Stimulated activated CD4-positive, alpha-beta T cell treated with anti-CD3 and anti-CD28 coated beads, TNF-alpha, amount 100 ng/mL, for 1 hour (primary cell): ENCODE measurements at places on chromosomes 5 and 9.

DNA sequence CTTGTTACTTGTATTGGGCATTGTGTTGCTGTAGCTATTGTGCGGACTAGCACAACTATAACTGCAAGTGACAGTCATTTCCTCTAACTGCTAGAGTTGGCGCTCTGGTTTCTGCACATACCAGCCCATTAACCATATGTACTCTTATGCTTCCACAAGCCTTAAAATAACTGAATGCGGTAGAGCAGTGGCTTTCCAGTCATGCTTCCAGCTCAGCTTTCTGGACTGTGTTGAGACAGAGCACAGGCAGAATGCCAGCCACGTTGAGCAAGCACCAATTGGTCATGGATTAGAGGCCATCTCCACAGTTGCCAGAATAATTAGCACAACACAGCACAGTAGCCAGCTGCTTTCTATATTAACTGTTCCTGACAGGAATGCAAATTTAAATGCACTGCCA is 12.2 kb downstream of the INVS start:
- DNase-seq = no peak

- no peak for DNase-seq
Measured at GRCh38 chr5:35884191-35884769, 27.6 kb downstream of the IL7R start.

DNA sequence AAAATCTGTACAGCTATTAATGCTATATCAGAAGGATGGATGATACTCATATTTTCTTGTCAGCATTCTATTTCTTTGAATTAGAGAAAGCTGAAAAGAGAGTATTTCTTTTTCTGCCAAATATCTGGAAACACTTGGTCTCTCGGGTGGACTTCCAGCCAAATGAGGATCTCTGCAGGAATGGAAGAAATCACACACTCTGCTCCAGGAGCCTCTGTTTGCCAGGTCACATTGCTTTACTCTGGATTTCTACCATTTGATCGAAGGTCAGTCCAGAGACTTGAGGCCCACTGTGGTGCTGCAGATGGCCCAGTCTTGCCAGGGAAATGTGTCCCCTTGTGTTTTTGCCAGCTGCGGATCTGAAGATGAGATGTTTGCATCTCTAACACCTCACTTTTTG is 154.1 kb downstream of the PCSK1 start:
- no peak for DNase-seq

- no peak for DNase-seq
Measured at GRCh38 chr5:90112033-90112692, 297.4 kb downstream of the CETN3 start.

DNA sequence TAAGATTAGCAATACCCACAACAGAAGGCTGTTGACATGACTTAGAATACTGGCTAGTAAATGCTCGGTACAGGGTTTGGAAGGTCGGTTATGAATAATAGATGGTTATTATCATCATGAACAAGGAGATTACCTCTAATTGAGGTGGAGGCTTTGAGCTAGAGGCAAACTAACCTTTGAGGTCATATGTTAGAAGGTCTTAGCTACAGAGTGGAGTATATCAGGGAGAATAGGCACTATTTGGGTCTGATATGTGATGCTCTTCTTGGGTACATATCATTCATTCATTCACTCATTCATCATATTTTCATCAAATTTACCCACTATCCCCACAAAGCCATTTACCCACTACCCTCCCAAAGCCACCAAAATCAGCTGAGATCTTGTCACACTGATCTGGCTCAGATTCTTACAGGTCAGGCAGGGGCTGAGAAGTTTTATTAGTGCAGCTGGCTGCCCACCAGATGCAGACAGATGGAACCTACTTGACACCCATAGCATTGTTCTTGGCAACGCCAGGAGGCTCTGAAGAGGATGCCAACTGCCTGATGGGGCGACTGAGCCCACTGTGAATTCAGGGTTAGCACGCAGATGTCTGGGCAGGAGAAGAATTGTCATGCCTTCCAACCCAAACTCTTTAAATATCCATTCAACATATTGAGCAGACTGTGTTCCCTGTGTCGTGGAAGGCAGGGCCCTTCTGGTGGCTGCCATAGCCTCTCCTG is 90.2 kb upstream of the SH3PXD2B start:
- no peak for DNase-seq

DNA sequence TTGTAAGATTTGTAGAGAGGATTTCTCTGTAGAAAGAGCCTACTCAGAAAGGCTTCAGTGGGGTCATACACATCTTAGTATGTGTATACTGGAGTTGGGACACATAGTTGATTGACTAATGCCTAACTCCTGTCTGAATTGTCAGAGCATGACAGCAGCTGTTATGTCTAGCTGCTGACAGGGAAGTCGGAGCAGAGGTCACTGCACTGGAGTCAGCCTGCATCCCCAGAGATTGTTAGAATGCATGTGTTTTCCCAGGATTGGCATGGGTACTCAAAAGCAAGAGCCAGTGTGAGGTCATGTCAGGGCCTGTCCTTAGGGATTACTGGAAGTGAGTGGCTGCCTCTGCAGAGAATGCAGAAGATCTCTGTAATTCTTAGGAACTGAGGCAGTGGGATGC is 82.7 kb downstream of the ITGA1 start:
- no peak for DNase-seq
